ENCODE measurements at places on chromosomes 12 and 14.
A peak's percentile ranks its signal among the peaks of the same experiment; 100 is the strongest.

DNA sequence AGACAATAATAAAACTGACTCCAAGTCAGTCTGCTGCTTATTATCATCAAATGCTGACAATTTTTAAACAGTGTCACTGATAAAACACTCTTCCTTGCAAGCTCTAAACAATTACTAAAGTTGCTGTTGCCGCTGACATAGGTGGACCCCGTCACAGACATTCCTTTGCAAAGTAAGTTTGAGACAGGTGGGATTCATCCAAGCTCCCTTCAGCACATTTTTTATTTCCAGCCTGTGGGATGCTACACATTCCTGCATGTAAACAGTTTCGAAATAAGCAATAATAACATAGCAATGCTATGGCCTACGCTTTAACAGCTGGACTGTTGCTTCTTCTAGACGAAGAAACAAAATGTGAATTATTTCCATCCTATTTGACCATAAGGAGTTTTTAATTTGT is 85.4 kb upstream of the HIF1A start:
- no peak for DNase-seq

DNA sequence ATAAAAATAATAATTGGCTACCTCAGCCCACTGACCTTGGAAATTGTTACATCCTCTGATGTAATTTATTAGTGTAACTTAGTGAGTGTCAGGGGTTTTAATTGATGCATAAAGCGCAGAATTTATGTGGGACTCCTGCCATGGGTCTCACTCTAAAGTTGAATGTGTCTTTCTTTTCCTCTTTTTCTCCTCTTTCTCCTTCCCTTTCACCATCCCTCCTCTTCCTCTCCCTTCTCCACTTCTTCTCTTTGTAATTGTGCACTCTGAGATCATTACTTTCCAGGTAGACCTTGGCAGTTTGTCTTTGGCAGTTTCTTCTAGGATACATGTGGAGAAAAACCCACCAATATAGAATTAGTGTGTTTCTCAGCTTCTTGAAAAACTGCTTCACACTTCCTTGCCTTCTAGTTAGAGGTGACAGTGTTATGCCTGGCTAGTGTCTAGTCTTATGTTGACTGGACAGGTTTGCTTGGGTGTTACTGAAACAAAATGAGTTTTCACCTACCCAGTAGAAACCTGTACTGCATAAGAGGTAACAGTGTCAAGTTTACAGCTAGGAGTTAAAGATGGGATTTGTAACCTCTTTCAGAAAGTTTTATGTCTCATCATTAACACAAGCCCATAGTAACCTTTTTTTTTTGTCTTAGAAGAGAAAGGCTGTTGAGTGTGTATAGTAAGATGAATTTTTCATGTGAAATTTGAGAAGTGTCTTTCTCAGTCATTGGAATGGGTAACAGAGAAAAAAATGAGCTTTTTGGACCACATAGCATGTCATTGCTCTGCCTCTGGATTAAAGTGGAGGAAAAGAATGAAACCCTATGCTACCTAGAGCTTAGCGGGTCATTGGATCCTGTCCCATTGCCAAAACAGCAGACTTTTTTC is 18.6 kb downstream of the PELI2 start:
- peak; percentile 83 for DNase-seq

- no peak for DNase-seq
Observed at GRCh38 chr12:101557094-101557493, 37.7 kb upstream of the MYBPC1 start.

DNA sequence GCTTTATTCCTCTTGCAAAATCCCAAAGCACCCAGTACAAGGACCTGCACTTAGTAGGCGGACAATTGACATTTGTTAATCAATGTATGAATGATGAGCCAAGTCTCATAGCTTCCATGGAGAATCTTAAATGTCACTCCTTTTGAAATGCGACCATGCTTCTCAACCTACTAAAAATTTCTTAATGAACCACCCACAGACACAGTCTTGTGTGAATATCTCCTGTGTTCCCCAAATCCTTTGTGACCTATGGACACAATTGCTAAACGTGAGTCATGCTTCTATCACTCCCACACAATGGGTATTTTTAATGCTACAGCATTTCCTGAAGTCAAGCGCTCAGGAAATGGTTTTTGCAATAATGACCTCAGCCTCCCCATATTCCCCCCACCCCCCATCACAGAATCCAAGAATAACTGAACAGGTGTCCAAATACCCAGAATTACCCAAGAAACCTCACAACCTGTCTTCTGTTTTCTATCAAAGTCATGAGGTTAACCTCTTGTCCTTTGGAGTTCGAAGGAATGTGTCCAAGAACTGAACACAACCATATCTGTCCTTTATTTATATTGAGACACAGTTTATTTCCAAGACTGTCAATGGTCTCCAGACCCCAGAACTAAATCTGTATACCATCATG is 163.6 kb upstream of the PLEKHG7 start:
- no peak for DNase-seq

DNA sequence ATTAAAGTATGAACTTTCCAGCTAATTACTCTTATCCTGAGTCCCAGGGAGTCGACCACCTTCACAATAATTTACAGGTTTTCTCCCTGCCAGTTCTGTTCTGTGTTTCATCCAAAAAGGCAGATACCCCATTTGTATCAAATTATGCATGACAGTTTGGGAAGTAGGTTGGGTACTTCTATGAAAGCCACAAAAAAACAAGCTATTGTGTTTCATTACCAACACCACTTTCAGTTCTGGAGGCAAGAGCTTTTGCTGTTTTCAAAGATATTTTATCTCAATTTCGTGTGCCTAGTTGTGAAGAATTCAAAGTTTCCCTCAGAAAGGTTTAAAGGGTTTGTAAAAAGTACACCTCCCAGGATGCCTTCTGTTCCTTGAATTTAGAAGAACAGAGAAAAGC is 557.4 kb downstream of the FLRT2 start:
- DNase-seq: no peak

DNA sequence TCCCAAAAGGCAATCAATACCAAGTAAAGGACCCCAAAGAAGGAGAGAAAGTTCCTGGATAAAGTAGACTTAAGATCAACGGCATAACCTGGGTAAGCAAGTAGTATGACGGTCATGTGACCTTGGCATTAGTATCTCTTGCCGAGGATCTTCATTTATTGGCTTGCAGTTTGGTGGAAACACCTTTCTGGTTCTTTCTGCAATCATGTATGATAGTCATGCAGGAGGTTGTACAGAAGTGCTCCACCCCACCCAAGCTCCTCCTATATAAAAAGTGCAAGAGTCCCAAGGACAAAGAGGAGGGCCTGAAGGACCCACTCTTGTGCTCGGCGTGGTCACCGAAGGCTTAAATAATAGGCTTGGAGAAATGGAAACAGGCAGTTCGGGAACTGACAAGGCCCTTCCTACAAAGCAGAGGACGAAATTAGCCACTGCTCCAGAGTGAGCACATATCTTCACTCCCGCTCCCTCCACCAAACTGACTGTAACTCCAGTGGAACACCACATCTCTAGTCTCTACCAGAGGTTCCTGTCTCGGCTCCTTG is 750 bp downstream of the CS start:
- peak; percentile 55 for DNase-seq

DNA sequence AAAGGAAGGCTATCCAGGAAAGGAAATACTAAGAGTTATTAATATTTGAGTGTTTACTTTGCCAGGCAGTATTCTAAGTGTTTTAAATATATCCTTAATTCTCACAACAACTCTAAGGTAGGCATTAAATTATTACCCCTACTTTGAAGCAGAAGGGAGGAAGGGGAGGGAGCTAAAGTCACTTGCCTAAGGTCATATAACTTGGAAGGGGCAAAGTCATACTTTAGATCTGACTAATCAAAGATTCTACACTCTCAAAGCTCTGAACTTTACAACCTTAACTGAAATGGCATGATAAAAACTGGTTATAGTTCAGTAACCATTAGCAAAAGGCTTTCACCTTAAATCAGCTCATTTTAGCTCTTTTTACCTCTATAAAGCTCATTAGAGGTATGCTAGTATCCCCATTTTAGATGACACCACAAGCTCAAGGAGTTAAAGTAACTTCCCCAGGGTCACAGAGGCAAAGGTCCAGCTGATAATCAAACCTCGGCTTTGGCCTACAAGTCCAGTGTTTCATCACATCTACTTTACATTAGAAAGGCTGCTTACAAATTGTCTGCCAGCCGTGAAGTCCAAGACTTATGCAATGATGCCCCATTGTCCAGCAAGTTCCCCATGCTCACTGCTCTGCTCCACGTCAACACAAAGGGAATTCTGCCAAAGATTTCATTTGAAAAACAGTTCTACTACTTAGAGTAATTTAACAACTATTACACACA is 223.9 kb downstream of the MED13L start:
- DNase-seq: no peak

- no peak for DNase-seq
Observed at GRCh38 chr12:53082637-53083175, 3.5 kb upstream of the SPRYD3 start.

GRCh38 chr12:81128930-81129554 is 51.2 kb downstream of the ACSS3 start:
- peak; percentile 80 for DNase-seq

DNA sequence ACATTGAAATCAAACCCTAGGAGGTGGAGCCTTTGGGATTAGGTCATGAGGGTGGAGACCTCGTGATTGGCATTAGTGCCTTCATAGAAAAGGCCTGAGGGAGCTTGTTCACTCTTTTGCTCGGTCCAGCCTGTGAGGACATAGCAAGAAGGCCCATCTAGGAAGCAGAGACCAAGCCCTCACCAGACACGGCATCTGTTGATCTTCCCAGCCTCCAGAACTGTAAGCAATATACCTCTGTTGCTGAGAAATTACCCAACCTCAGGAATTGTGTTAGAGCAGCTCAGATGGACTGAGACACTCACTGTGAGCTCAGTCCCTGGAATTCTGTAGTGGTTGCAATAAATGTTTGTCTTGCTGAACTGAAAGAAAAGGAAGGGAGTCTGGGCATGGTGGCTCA is 116.2 kb upstream of the MAP1LC3B2 start:
- DNase-seq: no peak

DNA sequence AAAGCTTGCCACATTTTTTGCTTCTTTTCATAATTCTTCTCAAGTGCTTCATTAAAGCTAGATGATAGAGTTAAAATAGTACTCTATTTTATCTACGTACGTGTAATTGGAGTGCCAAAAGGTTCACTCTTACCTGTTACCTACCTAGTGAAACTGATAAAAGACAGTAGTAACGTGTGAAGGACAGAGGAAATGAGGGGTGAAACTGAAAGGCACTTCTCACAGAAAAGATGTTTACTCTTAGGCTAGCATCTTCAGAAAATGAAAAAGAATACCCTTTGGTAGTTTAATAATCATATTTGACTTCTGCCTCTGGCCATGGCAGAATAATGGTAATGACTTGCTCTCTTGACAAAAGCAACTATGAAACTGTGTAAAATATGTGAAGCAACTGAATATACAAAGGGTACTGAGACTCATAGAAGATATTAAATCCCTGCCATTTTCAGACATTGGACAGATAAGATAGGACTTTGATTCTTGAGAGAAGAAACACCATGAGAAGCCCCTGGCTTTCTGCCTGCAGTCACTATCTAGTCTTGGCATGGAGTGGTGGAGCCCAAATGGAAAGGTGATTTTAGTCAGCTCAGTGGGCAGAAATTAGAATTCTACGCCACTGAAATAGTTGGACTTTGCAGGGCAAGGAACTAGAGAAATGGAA is 6.3 kb upstream of the EVL start:
- no peak for DNase-seq

- peak; percentile 29 for DNase-seq
Observed at GRCh38 chr14:99602788-99603415, 1.1 kb downstream of the CCDC85C start.

GRCh38 chr12:126480451-126480850 is 1415.2 kb downstream of the AACS start:
- DNase-seq: peak; percentile 73

- no peak for DNase-seq
Observed at GRCh38 chr14:72917094-72917802, 9.0 kb upstream of the DCAF4 start.

DNA sequence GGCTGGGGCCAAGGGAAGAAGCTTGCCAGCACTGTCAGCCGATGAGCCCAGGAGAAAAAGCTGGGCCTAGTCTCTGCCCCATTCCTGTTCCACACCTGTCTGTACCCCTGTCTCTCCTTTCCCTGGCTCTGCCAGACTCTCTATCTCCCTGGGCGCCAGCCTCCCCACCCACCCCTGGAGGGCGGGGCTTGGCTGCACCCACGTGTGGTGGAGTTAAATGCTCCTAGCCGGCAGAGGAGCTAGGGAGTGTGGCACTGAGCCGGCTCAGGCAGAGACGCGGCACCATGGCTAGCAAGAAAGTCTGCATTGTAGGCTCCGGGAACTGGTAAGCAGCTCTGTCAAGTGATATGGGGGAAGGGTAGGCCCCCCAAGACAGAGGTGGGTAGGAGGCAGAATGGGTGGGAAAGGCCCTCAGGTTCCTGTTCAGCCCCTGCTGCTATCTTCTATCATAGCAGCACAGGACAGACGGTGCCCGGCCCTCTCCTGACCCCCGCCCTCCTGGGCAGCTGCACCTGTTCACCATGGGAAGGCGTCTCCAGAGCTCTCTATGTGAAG is at the start of gene GPD1:
GPD1 (plus strand) TSS at position 242 of the 555 bp plus-strand sequence; CDS start at position 285, 43 bp downstream.
- peak; percentile 92 for DNase-seq

DNA sequence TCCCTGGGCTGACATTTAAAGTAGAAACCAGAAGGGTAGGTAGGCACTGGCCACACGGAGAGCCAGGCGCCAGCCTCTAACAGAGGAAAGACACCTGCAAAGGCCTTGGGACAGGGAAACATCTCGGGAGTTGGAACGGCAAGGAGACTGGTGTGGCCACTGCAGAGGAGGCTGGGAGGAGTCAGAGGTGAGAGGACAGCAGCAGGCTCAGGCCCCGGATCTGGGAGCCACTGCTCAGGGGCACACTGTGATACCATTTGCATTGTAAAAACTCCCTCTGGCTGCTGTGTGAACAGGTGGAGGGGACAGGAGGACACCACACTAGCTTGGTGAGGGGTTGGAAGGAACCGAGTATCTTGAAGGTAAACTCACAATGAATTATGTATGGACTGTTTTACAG is 2.7 kb downstream of the ANHX start:
- DNase-seq: no peak

DNA sequence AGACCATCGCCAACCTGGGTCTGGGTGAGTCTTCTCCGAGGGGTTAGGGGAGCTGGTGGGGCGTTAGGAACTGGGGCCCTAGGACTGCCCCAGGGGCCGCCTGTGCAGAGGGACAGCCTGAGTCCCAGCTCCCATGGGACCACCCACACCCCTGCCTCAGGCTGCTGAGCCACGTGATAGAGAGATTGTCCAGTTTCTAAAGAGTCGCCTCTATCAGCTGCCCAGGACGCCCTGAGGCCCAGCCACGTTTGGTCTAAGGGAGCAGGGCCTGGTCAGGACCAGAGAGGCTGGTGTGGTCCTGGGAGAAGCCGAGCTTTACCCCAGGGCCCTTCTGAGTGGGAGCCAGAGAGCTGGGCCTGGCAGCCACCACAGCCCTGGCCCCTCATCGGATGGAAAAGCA is 107.1 kb downstream of the LGMN start:
- no peak for DNase-seq

DNA sequence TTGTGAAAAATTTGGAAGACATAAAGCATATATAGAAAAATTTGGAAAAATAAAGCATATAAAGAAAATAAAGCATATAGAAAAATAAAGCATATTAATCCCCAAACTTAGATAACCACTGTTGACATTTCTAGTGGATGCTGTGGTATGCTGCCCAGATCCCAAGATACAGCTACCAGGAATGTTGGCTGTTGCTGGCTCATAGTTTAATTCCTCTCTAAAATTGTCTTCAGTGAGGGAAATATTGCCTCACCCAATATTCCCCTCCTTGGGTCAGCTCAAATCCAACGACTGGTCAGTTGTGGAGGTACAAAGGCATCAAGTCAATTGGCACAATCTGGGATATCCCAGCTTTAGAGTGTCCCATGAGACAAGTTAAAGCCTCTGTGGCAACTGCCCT is 10.1 kb upstream of the KICS2 start:
- DNase-seq: peak; percentile 32

- DNase-seq: no peak
Observed at GRCh38 chr12:125434936-125435443, 369.8 kb downstream of the AACS start.
